SJSA1 (cell line): ENCODE measurements at places on chromosomes 13 and 19. TPM values are rescaled to one million over a fixed set of nuclear protein-coding genes. Genes with fewer than 3 reads are reported as not detected.

Gene LSR
- total RNA-seq, result 2.0 TPM in 1 of 2 replicates, not detected in the other

Gene ZNF888
- total RNA-seq, result 2.4 and 6.9 TPM in 2 replicates

Gene COX7A1
- total RNA-seq, result not detected in 2 replicates

DNA sequence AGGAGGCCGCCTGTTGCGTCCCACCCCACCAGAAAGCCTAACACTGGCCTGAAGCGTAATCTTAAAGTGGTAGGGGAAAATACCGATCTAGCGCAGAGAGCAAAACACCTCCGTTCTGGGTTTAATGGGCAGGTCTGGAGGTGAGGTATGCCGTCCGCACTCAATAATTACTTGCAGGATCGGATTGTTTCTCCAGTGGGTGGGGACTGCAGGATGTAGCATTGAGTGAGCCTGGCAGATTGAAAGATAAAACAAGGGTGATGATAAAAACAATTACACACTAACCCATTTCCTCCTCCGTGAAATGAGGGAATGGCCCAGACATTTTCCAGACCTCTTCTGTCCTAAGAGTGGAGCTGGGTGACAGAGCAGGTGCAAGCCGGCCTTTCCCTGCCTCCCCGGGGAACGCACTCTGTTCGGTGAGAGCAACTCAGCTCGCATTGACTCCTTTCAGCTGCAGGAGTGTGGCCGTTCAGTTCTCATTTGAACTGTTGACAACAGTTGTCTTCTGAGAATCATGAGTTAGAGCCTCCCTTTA, 110.2 kb upstream of the DOCK9 start:
- DNase-seq, result no peak

DNA sequence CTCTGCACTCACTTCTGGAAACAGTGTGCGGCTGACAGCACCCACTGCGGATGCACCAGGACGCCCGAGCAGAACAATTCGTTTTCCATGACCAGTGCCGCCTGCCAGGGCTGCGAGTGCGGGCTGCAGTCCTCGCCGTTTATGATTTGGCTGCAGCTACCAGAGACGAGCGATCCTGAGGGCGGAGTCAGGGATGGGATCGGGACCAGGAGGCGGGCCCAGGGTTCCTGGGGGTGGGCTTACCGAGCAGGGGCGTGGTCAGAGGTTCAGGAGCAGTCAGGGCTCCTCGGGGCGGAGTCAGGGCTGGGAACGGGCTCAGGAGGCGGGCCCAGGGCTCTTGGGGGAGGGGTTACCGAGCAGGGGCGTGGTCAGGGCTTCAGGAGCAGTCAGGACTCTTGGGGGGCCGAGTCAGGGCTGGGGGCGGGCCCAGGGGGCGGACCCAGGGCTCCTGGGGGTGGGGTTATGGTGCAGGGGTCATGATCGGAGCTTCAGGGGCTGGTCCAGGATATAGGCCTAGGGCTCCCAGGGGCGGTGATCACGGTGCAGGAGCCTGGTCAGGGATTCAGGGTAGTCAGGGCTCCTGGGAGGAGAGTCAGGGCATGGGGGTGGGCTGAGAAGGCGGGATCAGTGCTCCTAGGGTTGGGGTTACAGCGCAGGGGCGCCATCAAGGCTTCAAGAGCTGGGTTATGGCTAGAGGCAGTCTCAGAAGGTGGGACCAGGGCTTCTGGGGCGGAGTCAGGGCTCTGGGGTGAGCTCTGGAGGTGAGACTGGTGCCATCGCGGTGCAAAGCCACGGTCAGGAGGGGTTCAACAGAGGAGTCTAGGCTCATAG, 1.7 kb downstream of the KLK4 start:
- DNase-seq, result no peak

DNA sequence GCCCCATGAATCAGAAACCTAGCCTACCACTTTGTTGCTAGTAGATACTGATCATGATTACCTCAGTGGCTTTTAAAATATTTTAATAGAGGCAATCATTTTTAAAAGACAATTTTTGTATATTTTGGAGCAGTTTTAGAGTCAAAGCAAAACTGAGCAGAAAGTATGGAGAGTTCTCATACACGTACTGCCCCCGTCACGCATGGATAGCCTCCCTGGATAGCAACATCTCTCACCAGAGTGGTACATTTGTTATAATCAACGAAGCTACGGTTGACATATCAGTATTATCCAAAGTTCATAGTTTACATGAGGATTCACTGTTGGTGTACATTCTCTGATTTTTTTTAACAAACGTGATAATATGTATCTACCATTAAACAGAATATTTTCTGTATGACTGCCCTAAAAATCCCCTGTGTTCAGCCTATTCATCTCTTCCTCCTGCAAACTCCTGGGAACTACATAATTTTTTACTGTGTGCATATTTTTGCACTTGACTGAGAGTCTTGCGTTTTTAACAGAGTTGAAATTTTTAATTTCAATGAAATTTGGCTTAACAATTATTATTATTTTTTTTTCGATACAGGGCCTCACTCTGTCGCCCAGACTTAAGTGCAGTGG, 1436.8 kb upstream of the PCDH9 start:
- DNase-seq, result no peak

- DNase-seq, result no peak
Measured at GRCh38 chr13:87384099-87384498, 287.1 kb upstream of the SLITRK5 start.

DNA sequence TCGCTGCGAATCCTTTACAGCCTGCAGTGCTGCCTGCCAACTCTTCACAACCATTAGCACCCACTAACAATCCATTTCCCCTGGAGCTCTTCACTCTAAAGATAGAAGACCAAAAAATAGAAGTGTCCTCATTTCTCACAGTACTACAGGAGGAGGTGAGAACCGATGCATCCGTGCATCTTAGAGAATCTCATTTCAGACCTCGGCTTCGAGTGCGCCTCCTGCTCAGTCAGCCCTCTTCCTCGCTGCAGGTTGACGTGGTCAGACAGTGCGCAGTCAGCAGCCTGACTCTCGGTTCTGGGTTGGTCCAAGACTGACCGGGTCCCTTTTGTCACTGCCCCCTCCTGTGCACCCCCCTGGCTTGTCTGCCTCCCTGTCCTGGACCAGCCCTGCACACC, 85.3 kb downstream of the RAB20 start:
- no peak for DNase-seq

GRCh38 chr19:13118424-13119193, 545 bp downstream of the NACC1 start:
- peak; percentile 69 for DNase-seq

- DNase-seq, result no peak
Measured at GRCh38 chr19:37966211-37966661, 59.2 kb downstream of the SIPA1L3 start.
